ENCODE measurements at places on chromosomes 1 and 21.

GRCh38 chr21:44592446-44593311, at the start of gene KRTAP10-6:
KRTAP10-6 (minus strand) TSS chr21:44592505; CDS start chr21:44592484, 21 bp downstream.
- DNase-seq, result no peak

DNA sequence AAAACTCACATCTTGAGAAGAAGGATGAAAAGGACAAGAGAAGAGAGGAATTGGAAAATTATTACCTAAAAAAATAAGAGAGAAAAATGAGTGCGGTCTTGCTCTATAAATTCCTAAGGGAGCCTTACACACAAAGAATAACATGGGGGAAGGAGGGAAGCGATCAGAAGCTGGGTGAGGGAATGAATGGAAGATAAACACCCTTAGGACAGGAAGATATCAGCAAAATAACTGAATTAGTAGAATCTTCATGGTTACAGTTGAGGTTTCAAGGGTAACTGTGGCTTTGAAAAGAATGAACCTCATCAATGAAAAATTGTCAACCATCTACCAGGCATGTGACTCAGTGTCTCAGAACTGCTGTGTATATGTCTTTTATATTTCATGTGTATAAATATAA, 192.5 kb upstream of the FOXD3 start:
- DNase-seq, result no peak

DNA sequence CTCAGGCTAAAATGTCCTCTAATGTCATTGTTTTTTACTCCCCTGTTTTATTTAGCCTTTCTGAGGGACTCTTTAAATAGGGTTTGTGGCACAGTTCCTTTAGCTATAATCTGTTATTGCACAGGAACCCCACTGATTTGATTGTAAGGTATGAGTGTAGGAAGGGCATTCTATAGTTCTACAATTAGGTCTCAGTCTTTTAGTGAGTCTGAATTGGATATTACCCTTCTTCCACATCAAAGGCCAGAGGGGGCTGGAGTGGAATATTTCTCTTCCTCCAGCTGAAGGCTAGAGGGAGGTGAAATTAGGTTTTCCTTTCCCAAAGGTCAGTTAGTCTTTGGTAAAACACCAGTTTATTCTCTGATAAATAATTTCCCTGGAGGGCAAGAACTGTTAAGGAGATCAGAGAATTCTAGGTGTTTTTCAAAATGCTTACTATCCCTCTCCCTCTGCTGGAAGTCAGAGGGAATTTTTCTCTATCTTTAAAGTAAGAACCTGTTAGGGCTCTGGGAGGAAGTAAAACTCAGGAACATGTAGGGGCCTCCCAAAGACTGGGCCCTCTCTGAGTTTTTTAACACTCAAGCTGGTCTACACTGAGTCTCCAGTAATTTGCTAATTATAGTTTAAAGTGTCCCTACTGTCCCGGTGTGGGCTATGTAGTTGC, 176.3 kb upstream of the ZNHIT6 start:
- peak; percentile 37 for DNase-seq

- DNase-seq, result no peak
These were observed 25.6 kb downstream of the DPYD start for GRCh38 chr1:97895278-97895677.

- DNase-seq, result no peak
These were observed 21.6 kb upstream of the PLA2G4A start for GRCh38 chr1:186807163-186807562.

DNA sequence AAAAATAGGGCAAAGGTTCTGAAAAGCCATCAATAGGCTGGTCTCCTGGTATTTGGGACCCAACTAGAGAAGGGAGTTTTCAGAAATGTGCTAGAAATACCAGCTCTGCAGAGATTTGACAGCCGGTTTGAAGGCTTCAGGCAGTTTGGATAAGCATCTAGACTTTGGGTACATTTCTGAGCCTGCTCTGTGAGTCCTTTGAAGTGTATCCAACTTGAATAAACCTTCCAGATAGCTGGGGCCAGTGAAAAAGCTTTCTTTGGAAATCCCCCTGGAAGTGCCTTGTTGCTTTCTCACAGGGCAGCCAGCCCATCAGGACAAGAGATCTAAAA, 6.4 kb upstream of the PEF1 start:
- DNase-seq, result no peak
